NCI-H2029 (cell line): ENCODE measurements at places on chromosomes 6 and 20.
A peak's percentile ranks its signal among the peaks of the same experiment; 100 is the strongest.

DNA sequence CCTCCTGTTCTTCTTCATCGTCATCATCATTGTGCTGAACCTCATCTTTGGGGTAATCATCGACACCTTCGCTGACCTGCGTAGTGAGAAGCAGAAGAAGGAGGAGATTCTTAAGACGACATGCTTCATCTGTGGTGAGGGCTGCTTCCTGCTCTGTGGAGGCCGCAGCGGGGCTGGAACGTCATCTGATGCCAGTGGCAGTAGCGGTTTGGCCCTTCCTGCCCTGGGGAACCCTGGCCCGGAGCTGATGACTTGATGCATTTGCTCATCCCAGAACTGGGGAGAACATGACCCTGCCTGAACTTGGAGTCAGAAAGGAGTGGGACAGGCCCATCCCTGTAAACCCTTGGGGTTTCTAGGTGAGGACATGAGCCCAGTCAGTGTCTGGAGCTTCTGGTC, 18.7 kb downstream of the UQCC2 start:
- no peak for DNase-seq

- DNase-seq: no peak
Measured at GRCh38 chr6:169208011-169208410, 45.6 kb downstream of the THBS2 start.

DNA sequence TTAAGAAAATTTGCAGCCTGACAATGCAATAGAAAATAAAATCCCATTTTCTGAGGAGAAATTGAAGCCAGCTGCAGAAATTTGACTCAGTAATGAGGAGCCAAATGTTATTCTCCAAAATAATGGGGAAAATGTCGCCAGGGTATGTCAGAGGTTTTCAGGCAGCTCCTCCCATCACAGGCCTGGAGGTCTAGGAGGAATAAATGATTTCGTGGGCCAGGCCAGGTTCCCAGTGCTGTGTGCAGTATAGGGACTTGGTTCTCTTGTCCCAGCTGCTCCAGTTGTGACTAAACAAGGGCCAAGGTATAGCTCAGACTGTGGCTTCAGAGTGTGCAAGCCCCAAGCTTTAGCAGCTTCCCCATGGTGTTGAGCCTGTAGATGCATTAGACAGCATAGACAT, 1240.8 kb upstream of the ADGRB3 start:
- no peak for DNase-seq

- no peak for DNase-seq
Measured at GRCh38 chr6:153038378-153039057, 36.0 kb upstream of the MTRF1L start.

DNA sequence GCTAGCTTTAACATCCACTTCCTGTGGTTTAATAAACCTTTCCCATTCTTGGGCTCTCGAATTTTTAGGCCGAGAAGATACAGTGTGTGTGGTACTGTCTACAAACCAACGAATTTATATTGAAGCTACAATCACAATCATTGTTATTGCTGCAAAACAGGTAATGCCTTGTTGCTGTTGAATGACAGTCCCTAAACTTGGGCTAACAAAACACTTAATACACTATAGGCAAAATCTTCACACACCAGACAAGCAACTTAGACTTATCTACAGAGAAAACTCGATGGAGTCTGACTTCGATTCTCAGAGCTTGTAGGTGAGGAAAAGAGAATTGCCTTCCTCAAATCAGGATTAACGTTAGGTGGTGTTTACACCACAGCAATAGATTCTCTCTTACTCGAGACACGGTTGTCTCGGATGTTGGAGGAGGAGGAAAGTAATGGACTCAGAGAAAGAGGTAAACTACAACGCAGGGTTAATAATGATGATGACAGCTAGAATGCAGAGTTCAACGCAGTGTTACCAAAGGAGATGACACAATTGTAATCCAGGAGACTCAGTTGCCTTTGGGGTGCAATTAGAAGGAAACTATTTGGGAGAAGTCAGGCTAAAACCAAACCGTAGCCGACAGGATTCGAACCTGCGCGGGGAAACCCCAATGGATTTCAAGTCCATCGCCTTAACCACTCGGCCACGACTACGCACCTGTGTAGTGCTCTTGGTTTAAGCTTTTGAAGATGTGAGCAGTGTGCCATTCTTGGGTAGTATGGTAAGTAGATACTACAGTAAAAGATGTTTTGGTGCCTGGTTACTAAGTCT, 32.5 kb upstream of the ZNF184 start:
- no peak for DNase-seq

GRCh38 chr6:144434308-144434990, 149.3 kb downstream of the UTRN start:
- DNase-seq: no peak

- DNase-seq: no peak
Measured at GRCh38 chr20:32966881-32967781, 37.1 kb downstream of the SUN5 start.

DNA sequence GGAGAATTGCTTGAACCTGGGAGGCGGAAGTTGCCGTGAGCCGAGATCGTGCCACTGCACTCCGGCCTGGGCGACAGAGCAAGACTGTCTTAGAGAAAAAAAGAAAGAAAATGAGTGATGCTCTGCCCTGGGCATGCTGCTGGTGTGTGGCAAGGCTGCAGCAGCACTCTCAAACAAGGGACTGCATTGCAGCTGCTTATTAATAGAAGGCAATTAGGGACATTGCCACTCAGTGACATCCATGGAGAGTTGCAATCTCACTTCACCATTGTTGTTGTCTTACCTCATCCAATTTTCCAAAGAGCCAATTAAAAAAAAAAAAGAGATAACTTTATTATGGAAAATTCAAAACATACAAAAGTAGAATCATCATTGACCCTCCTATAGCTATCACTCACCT, 131.1 kb downstream of the LRRC1 start:
- no peak for DNase-seq

GRCh38 chr6:123616942-123617341, 19.8 kb downstream of the TRDN start:
- peak; percentile 15 for DNase-seq

- DNase-seq: no peak
Measured at GRCh38 chr6:40794586-40794985, 207.4 kb upstream of the LRFN2 start.

DNA sequence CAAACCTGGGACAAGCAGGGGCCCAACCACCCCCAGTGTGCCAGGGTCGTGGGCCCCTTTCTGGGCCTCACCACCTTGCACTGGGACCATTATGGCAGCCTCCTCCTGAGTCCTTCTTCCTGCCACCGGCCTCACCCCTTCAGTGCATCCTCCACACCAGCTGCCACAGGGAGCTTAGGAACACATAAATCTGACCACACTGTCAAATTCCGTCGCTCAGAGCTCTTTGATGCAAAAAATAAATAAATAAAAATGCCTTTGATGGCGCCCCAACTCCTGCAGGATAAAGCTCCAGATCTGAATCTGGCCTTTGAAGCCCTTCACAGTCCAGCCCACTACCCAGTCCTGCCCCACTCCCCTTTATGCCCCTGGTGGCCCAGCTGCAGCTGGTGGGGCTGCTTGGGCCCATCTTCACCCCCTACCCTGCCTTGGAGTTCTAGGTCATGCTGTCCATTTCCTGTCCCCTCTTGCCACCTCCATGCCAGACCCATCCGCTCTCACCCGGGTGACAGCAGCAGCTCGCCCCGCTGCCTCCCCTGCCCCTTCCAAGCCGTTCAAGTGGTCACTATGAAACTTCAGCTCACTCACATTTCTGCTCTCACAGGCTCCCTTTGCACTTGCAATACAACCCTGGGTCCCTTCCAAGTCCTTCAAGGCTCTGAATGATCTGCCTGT, 16.0 kb downstream of the MYH7B start:
- no peak for DNase-seq

DNA sequence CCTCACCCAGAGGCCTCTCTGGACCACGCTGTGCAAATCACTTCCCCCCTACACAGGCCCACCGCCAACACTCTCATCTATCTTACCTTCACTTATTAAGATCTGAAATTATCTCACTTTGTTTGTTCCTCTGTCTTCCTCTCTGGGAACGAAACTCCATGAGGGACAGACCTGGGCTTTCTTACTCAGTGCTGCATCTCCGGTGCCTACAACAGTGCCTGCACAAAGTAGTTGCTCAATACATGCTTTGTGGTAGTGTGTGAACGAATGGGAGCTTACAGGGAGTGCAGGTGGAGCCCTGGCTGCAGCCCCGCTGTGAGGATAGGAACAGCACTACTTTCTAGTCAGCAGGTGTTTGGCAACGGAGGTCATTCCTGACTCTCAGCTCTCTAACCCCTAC, 5.3 kb downstream of the CASS4 start:
- DNase-seq: no peak

DNA sequence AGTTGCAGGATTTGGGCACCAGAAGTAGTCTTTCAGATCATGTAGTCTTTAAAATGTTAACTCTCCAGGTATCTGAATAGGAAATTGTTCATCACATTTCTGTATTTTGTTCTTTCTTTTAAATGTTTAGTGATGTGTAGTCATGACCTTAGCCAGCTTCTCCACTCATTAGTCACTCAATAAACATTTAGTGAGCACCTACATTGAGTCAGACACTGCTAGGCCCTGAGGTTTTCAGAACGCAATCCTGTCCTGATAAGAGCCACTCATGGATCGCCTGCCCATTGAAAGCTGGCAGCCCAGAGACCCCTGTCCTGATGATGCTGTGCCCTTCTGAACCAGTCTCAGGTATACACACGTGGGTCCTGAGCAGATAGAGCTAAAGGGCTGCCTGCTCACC, 163.4 kb upstream of the HEY2 start:
- no peak for DNase-seq

DNA sequence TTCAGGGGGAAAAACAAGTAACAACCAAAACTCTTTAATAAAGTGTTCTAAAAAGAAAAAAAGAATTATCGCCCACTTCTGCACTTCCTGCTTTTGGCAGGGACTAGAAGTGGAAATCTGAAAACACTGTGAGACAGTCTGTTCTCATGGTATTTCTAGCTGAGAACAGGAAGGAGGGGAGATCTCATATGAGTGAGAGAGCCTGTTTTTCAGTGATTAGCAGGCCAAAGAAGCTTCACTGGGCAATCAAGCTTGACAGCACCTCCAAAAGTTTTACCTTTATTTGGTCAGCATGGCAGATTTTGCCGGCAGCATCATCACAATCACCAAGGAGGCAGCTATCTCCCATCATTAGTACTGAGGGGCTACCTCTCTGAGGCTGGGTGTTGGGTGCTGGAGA, 79.5 kb upstream of the ATXN1 start:
- no peak for DNase-seq

DNA sequence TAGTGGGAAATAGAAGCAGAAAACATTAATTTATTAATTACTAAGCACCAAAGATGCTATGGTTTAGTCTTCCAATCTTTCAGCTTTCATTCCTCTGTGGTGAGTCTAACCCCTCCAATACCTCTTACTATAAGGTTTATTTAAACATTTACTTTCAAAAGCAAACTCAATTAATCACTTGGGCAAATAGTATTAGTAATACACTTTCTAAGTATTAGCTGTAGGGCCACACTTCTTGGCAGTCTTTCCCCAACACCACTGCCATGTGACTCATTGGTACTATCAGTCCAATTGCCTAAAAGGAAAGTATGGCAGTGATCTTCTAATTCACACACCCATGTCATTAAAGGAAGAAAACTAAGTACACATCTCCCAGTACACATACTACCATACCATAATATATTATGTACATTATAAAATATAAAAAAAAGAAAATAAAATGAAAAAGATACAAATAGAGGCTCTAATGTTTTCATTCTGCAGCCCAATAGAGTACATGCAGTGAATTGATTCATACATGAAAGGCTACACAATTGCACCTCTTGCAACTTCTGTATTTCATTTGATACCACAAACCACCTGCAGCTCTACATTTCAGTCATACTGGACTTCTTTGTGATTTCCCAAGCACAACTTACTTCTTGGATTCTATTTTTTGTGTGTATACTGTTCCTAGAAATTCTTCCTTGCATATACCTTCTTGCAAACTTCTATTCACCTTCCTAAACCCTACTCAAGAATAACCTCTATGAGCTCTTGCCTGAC, 218.6 kb downstream of the PKHD1 start:
- no peak for DNase-seq

GRCh38 chr6:90701146-90701781, 114.4 kb upstream of the MAP3K7 start:
- DNase-seq: no peak

GRCh38 chr20:23671479-23671878, 17.4 kb downstream of the CST4 start:
- no peak for DNase-seq

DNA sequence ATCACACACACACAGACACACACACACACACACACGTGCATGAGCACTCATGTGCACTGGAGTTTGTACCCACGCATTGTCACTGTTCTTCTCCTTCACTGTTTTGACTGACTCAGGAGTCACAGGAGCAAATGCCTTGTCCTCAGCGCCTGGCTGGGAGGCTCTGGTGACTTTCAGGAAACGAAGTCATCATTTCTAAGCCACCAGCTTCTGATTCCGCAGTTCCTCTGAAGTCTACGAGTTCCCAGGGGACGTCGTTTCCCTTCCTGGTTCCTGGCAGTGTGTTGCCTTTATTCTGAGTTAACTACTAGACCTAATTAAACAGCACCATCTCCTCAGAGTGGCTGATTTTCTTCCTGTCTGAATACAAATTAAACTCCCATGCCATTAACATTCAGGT, 82.2 kb upstream of the PMEPA1 start:
- no peak for DNase-seq

DNA sequence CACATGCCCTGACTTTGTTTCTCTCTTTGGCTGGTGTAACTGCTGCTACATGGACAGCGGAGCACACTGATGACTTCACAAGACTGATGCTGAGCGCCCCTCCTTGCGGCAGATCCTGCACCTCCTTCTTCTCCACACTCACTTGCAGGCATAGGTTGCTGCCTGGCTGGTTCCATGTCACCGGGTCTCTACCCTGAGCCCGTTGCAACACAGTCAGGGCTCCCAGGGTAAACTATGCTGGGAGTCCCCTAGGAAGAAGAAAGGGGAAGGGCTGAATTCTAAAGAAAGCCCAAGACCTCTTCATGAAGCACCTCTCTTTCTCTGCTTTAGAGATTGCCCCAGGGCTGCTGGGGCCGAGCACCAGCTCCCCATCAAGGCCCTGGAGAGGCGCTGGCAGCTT, 83.3 kb upstream of the DUSP22 start:
- DNase-seq: no peak

DNA sequence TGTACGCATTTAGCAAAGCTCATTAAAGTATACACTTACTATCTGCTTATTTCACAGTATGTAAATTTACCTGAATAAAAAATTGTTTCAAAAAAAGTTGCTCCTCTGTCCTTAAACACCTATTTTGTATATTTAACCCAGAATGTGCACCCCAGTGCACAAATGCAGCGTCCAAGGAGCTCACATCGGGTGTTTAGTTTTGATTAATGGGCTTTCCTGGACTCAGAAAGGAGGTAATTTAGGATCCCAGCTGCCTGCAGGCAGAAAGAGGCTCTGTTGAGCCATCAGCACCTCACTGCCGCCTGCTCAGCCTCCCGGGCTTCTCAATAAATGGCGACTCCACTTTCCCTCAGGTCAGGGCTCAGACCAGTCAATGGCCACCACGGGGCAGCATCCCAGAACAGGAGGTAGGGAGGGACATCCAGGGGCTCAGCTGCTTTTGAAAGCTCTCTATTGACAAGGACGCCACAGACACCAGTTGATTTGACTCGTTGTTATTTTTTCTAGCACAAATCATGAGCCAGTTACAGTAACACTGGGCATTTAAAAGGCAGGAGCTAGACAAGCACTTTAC, 70.2 kb upstream of the TBC1D7 start:
- no peak for DNase-seq

GRCh38 chr6:37822851-37823682, 3.5 kb downstream of the ZFAND3 start:
- no peak for DNase-seq
